ENCODE measurements at places on chromosomes 7 and 10. TPM values are rescaled to one million over a fixed set of nuclear protein-coding genes. Genes with fewer than 3 reads are reported as not detected.

DNA sequence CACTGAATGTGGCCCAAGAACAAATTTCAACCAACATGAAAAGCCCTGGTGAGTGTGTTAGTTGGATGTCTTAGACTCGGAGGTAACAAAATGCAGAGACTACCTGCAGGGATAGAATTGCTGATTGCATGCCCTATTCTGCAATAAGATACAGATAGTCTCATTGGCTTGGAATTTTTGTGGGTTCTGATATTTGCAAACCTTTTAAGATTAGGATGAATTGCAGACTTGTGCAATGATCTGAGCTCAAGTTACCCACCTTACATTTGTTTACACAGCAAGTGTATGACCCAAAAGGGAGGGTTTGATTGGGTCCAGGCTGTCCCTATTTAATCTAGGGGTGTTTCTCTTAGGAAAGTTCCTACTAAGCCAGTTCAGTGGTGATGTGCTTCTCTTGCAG lies 45.4 kb downstream of the GPR37 start:
- DNase-seq, result no peak

Gene ZPBP
- not detected for total RNA-seq

DNA sequence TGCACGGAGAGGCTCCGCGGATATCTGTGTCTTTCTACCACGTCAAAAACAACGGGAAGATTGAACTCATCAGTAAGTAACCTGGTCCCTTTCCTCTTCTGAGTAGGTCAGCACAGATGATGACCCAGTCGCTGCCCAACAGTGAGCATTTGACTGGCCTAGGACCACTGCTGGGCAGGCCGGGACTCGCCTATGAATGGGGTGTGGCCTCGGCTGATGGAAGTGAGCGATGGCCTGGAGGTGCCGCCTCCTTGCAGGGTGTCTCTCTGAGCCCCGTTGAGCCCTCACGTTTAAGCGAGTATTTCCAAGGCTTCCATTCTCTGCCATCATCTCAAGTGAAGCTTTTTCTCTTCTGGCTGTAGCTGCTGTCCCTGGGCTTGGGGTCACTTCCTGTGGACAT lies 18.1 kb downstream of the EIF3B start:
- DNase-seq, result no peak

- DNase-seq, result no peak
These were observed 121.7 kb downstream of the RNLS start for GRCh38 chr10:88461426-88461825.

GRCh38 chr10:96188916-96189315 lies 58.8 kb downstream of the ZNF518A start:
- DNase-seq, result no peak

Gene FBXO24
- total RNA-seq, result 0.27 TPM

DNA sequence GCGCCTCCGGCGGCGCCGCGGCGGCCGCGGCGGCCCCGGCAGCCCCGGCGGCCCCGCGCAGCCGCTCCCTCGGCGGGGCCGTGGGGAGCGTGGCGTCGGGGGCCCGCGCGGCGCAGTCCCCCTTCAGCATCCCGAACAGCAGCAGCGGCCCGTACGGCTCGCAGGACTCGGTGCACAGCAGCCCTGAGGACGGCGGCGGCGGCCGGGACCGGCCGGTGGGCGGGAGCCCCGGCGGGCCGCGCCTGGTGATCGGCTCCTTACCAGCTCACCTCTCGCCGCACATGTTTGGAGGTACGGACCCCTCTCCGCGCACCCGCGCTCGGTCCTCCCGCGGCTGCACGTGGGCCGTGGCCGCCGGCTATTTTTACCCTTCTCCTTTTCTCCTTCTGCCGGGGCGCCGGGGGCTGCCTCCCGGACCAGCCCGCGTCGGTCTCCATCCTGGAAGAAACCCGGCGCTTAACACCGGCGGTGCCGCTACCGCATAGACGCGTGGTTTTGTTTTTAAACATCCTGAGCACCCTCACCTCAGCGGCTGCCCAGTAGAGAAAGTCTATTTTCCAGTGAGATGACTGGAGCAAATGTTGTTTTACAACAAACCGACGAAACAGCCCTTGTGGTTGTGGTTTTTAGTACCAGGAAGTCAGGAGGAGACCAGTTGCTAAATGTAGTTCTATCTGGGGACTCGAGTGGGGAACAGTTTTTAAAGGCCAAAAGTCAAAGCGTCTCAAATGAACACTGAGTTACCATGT lies 1.3 kb downstream of the ZNRF2 start:
- no peak for DNase-seq

Gene KIAA1549
- total RNA-seq, result 1.1 TPM

DNA sequence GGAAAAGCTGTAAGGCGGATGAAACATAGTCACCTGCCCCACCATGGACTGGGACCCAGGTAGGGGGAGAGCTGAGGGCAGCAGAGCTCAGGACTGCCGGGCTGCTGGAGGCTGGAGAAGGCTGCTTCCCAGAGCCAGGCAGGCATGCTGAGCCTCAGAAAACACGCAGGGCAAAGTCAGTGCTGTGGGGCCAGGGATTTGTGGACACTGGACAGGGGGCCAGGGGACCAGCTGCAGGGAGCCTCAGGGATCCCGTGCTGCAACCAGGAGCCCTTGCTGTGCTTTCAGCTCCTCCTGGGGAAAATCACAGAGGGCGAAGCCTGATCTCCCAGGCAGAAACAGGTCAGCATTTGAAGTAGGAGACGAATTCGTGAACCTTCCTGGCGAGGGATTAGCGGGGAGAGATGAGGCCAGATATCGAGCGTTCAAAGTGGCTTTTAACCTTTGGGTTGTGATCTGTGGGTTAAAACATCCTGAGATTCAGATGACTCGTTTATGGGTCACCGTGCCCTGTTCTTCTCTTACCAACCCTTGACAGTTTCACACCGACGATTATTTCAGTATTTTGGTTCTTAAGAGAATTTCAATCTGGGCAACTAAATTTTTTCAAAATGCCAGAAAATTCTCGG lies 85.6 kb upstream of the SHH start:
- DNase-seq, result peak; percentile 44

- DNase-seq, result no peak
These were observed 16.1 kb downstream of the COL28A1 start for GRCh38 chr7:7519528-7519927.

- no peak for DNase-seq
These were observed 470.8 kb upstream of the SEMA3A start for GRCh38 chr7:84665339-84665738.

DNA sequence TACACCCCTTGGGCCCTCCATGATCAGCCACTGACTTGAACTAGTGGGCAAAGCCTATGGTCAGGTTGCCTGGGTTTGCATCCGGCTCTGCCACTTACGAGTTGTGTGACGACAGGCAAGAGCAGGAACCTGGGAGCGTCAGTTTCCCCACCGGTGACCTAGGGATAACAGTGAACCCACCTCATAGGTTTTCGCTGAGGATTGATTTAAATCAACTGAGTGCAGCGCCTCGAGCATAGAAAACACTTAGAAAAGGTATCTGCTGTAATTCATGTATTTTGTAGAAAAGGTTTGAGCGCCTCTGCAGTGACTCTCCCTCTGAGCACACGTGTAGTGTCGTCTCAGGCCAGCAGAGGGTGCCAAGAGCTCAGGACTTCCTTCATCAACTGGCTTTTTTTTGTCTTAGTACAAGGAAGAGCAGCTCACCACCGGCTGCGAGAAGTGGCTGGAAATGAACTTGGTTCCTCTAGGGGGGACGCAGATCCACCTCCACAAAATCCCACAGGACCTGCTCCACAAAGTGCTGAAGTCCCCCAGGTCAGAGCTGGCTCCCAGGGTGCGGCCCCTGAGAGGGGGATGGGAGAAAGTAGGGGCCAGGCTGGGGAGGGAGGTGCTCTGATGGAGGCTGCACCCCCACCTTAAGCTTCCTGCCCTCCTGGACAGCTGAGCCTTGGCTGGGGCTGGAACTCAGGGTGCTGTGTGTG lies 27.7 kb downstream of the BTBD16 start:
- DNase-seq, result peak; percentile 89
